Left renal cortex interstitium (tissue), 4 donors: ENCODE measurements at places on chromosomes 3 and 15.

DNA sequence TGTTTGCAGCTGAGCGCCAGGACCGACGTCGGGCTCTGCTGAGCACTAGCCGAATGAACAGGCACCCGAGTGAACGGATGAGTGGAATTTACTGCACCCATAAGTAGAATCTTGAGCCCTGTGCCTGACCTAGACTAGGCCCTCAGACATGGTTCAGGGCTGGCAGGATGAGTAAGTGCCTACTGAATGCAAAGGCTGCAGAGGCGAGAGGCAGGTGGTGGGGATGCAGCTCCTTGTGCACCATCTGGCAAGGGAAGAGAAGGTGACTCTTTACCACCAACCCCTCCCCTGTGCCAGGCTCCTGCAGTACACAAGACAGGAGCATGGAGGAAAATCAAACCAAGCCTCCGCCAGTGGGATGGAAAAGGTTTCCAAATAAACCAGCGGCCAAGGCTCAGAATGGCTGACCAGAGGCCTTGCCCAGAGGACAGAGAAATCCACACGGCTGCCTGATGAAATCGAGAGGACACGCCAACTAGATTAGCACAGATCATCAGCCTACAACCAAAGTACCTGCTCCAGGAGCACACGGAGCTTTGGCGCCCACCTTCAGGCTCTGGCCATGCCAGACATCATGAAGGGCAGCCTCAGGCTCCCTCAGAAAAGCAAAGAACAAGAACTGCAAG lies 141.7 kb upstream of the IQSEC1 start:
- DNase-seq = no peak

DNA sequence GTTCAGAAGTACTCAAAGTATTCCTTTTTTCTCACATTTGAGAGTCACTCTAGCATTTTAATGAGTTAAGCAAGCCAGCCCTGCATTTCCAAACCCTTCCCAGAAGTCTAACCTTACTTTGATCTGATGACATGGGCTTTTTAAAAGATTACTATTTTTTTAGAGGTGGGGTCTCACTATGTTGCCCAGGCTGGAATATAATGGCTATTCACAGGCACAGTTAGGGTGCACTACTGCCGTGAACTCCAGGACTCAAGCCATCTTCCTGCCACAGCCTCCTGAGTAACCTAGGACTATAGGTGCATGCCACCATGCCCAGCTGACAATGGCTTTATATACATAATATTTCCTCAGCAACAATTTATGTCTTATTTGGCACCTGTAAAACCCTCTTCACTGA lies 64.1 kb upstream of the GOLGA6B start:
- no peak for DNase-seq

GRCh38 chr3:138220242-138220641 lies 33.1 kb downstream of the ARMC8 start:
- DNase-seq = no peak

DNA sequence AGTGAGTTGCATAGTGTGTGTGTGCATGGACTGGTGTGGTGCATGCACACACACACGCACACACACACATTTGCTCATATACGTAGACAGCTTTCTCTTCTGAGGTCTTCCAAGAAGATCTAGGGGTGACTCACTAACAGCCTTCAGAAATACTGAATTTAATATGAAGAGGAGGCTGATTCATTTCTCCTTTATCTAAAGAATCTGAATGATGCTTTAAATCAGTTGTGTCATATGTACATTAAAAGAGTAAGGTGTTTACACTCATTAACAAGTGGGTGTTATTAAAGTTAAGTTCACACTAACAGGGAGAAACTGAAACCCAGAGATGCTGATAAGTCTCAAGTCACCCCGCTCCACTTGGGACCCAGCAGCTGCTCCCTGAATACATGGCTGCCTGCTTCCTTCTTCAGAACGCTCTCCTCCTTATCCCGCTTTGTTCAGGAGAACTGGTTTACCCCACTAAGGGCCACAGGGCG lies 22.0 kb downstream of the TMPRSS7 start:
- DNase-seq = no peak

- no peak for DNase-seq
Observed at GRCh38 chr3:177449360-177450006, 252.2 kb upstream of the TBL1XR1 start.

DNA sequence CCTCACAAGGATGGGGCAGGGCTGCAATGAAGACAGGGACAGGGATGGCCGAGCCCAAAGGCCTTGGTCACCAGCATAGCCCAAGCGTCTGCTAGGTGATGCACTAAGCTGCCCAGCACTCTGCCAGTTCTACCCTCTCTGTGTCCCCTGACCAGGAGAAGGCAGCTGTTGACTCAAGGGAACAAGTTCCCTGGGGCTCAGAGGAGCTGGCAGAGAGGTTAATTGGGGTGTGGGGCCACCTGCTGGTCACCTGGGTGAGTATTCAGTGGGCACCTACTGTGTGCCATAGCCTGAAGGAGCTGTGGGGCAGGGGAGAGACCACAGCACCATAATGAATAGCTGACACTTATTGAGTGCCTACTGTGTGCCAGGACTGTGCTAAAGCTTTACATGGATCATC lies 22.0 kb upstream of the DOCK3 start:
- no peak for DNase-seq

DNA sequence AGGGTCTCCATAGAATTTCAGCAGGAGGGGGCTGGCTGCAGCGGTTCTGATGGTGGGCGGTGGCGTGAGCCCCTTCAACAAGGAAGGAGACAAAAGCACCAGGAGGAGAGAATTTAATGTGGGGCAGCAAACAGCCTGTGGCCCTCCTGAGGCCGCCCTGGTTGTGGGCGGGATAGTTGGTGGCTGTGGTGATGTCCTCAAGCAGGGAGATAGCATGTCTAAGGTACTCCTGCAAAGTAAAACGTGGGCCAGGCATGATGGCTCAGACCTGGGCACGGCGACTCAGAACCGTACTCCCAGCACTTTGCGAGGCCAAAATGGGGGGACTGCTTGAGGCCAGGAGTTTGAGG lies 94.0 kb downstream of the LRRK1 start:
- DNase-seq = no peak

DNA sequence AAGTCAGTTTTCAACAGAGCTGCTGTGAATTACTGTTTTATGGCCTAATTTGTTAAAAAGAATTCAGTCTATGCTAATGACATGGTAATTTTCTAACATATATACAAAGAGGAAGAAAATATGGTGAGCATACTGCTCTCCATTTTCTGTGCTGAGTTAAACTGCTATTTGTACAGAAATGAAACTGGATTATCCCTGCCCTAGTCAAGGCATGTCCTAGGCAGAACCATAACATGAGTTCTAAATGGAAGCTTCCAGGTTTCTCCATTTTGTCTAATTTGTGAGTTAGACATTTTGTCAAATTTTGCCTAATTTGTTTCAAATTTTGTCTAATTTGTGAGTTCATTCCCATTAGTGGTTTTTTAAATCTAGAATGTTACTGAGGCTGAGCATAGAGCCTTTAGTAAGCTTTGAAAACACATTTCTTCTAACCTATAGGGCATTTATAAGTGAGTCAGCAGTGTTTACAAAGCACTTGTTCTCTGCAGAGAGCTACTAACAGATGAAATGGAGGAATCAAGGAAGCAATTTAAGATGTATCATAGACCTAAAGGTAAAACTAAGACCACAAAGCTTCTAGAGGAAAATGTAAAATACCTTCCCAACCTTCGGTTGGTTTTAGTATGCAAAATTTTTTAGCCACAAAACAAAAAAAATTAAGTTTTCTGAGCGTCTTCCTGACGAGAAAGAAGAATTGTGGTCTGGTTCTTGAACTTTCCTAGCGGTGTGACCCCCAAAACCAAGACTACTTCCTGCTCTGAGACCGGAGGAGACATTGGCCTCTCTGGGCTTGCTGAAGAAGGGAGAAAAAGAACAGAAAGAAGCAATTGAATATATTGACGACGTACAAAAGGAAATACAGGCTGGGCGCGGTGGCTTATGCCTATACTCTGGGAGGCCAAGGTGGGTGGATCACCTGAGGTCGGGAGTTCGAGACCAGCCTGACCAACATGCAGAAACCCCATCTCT lies 9.8 kb downstream of the P2RY14 start:
- no peak for DNase-seq

DNA sequence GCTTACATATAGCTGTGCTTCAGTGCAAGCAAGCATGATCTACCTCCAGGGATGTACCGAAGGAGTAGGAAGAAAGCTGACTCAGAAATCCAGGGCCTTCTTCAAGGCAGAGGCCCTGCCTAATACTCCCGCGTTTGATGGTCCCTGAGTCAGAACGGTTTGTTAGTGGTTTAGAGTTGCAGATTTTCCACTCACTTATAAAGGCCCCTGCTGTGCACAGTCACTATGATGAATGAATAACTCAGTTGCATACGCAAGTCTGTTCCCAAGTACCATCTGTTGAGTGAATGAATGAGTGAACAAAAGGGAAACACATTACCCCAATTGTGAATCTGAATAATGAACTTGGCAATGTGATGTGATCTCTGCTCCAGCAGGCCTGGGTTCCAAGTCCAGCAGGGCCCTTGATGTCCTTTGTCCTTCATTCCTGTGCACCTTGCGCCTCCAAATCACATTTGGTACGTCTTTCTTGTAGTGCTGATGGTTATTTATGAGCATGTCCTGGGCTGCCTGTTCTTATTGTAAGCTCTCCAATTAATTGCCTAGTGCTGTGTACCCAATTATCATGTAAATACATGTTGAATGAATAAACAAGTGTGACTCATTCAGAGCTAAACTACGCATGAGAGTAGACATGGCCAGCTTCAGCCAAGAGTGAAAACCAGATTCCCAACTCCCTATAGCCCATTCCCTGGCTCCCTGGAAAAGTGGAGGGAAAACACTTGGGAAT lies 85.3 kb upstream of the LIMD1 start:
- DNase-seq = no peak

DNA sequence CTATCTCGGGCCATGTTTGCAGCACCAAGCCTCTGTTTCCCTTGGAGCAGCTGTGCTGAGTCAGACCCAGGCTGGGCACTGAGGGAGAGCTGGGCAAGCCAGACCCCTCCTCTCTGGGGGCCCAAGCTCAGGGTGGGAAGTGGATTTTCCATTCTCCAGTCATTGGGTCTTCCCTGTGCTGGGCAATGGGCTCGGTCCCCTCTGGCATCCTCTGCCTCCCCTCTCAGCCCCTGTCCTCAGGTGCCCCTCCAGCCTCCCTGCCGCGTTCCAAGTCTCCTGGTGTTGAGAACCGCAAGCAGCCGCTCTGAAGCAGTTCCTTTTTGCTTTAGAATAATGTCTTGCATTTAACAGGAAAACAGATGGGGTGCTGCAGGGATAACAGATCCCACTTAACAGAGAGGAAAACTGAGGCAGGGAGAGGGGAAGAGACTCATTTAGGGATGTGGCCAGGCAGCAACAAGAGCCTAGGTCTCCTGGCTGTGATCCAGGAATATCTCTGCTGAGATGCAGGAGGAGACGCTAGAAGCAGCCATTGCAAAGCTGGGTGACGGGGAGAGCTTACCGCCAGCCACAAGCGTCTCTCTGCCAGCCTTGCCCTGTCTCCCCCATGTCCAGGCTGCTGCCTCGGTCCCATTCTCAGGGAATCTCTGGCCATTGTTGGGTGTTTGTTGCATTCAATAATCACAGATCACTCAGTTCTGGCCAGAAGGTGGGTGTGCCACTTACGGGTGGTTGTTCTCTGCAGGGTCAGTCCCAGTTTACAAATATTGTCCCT lies 1.2 kb downstream of the RHO start:
- DNase-seq = no peak
